ENCODE measurements at places on chromosomes 2 and 18.

DNA sequence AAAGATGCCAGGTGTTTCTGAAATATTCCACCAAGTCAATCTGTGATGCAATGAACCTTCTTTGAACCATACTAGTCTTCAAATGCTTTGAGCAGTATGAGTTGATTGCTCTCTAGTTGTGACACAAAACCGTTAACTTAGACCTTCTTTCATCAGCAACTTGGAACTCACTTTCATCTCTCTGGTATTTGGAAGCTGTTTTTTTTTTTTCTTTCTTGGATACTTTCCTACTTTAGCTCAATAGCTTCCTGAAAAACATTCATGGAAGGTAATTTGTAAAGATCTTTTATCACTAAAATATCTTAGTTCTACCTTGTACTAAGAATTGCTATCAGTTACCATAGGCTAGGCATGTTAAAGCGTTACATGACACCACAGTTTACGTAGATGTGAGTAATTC, 1071.9 kb upstream of the CHAC2 start:
- DNase-seq = no peak

DNA sequence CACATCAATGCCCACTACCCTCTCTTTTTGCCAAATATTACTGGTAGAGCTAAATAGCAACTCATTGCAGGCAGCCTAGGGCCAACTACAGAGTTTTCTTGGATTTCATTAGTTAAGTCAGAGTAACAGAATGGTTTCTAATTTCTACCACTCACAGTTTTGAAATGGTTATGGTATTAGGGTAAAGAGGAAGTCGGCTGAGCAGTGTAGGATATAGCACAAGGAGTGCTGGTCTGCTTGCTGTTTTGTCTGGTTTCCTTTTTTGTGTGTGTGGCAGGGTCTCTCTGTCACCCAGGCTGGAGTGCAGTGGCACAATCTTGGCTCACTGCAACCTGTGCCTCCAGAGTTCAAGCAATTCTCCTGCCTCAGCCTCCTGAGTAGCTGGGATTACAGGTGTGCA, 289.2 kb upstream of the CCDC68 start:
- DNase-seq = no peak

DNA sequence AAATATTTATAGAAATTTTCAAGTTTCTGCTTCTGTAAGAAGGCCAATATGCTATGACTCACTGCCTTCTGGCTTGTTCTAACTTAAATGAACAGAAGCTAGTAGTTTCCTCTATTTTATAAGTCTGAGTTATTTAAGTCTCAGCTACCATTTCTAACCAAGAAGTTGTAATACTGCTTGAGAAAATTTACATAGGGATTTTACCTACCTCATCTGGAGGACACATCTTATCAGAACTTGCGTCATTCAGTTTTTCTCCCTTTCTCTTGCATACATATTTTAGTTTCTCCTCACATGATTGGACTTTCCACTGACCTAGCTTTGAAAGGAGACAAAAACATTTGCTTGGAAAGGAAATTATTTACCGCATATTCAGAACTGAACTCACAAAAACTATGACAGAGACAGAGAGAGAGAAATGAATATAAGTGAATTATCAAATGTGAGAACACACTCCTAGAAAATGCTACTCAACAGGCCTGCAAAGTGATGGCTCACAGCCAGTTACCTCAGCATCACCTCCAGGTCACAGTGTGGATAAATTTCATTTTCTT, 81.1 kb upstream of the CD302 start:
- peak; percentile 82 for DNase-seq

- no peak for DNase-seq
These were observed 31.8 kb upstream of the SLC8A1 start for GRCh38 chr2:40483549-40484243.

DNA sequence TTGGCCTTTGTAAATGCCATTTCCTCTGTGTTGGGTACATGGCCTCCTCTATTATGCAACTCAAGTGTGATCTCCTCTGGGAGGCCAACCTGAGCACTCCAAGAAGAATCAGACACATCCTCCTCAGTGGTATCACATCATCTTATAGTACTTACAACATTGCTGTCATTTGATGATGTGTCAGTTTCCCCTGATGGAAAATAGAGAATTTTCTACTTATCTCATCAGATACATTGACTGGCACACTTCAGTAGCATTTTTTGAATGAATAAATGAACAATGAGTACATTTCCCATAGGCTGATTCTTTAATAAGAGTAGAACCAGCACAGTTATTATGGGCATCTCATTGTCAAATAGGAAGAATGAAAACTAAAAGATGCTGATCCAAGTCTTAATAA, 86.6 kb upstream of the NXPH2 start:
- no peak for DNase-seq
